ENCODE measurements at places on chromosomes 3 and 15.
A peak's percentile ranks its signal among the peaks of the same experiment; 100 is the strongest.

DNA sequence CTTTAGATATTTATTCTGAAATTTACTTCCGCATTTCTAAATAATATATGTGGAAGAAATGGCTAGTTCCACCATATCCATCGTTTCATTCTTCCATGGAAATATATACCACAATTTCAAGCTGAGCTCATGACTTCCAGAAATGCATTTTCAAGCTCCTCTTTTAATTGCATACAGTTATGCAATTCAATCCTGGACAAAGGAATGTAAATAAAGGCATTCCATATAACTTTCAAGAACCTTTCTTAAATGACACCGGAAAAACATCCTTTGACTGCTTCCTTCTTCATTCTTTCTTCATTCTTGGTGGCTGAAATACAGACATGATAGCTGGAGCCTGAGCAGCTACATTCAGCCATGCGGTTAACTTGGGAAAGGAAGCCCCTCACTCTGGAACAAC is 185.2 kb upstream of the GADL1 start:
- DNase-seq = no peak

DNA sequence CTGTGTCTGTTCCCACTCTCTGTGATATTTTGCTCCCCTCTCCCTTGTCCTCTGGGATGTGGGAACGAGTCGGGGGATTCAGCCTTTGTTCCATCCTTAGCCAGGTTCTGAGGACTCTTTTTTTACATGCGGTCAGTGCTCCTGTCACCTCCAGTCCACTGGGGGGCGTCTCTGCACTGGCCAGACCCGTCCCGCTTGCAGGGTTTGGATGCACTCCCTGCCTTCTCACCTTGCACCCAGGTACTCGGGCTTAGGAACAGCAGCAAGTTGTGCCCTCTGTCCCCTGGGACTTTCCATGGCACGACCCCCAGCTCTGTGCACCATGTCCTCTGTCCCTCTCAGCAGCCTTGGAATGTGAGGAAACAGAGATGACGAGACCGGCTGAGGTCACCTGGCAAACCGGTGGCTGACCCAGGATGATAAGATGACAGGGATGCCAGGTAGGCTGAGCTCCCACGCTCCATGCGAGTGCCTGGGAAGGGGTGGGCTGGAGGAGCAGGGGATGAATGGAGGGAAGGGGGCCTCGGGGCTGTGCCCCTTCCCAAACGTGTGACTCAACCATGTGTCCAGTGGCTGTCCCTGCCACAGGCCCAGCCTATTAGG is 27.3 kb upstream of the FGD5 start:
- peak; percentile 68 for DNase-seq

- no peak for DNase-seq
Measured at GRCh38 chr15:28111543-28111942, 12.4 kb upstream of the OCA2 start.

DNA sequence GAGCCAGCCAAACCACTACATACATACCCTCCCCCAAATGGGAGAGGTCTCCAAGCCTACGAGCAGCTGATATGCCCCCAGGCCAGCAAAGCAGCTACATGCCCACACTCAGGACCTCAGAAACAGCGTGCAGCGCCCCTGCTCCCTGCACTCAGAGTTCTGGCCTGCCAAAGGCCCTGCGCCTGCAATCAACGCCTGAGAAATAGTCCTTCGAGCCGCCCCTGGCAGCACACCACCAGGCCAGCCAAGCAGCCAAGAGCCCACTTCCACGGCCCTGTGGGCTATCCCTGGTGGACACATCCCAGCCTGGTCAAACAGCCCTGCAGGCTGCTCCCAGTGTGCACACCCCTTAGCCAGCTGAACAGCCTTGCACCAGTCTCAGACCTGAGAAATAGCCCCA is 139.1 kb downstream of the DMXL2 start:
- DNase-seq = no peak

DNA sequence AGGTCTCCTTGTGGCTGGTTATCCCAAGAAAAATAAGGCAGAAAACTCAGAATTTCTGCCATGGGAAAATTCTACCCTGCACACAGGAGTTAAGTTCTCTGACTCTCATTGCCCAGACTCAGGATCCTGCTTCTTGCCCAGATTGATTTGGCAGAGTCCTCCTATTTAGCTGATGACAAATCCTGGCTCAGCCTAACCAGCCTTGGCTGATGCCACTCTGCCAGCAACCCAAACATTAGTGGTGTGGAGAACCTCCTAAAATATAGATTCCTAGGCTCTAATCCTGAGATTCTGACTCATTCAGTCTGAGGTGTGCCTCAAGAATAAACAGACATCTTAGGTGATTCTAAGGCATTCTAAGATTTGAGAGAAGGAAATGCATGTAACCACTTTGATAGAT is 60.5 kb upstream of the ACTC1 start:
- DNase-seq = no peak

GRCh38 chr15:48855501-48856440 is 22.2 kb upstream of the EID1 start:
- DNase-seq = peak; percentile 29

DNA sequence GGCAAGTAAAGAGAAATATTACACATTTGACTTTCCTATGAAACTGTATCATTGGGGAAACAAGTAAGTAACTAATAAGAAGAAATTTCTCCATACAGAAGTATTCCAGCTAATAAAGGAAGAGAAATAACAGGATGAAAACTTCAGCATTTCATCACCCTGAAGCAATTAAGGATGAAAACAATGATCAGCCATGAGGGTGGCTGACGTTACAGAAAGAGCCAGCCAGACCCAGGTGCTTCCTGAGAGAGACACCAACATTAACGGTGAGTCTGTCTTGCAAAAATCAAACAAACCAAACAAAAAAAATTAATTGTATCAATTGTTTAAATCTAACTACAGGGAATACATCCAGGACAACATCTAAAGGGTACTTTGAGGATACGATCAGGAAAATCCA is 190.0 kb downstream of the ARRDC4 start:
- DNase-seq = no peak

DNA sequence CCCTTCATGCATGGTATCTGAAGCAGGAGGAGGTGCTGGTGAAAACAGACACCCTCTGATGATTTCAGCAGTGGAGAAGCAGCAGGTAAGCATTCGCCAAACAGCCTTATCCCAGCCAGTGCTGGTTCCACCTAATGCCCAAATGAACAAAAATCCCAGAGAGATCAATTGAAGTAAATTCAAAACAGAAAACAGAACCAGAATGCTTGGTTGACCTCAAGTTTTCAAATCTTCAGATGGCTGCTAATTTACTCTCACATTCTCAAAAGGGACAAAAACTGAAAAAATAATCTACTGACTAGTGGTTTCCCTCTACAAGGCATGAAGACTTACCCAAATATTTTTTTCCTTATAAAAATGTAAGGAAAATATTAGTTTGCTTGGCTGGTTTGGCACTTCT is 87.0 kb upstream of the MYO5C start:
- no peak for DNase-seq

- DNase-seq = peak; percentile 33
Measured at GRCh38 chr3:170961616-170962400, 53.4 kb upstream of the EIF5A2 start.

DNA sequence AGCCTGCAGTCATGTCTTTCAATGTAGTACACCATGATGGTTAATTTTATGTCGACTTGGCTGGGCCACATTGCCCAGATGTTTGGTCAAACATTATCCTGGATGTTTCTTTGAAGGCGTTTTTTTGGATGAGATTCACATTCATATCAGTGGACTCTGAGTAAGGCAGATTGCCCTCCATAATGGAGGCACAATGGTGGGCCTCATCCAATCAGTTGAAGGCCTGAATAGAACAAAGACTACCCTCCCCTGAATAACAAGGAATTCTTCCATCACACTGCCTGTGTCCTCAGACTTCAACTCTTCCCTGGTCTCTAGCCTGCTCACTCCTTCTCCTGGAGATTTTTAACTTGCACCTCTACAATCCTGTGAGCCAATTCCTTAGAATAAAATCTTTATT is 83.8 kb upstream of the CHL1 start:
- no peak for DNase-seq

DNA sequence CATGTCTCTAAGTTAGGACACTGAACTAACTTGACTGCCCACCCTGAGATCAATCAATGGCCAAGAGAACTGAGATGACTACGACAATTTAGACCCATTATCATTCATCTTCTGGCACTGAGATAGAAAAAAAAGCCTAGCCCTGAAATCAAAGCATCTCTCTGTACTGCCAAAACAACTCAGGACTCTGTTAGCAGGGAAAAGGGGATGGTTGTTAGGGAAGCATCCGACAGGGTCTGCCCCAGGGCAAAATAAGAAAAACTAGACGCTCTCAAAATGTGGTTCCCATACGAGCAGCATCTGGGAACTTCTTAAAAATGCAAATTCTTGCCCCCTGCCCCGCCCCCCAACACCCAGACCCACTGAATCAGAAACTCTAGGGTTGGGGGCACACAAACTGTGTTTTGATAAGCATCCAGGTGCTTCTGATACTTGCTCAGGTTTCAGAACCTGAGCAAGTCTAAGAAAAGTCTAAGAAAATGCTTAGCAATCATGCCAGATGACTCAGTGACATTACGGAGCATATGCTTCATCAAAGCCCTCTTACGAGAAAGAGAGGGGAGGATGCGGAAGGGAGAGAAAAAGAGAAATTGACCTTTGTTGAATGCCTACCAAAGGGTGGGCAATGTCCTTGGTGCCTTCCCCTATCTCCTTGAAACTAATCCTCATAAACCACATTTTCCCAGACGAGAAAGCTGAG is 172.8 kb upstream of the HES1 start:
- no peak for DNase-seq

GRCh38 chr15:94231723-94232468 is 535 bp downstream of the MCTP2 start:
- peak; percentile 42 for DNase-seq

DNA sequence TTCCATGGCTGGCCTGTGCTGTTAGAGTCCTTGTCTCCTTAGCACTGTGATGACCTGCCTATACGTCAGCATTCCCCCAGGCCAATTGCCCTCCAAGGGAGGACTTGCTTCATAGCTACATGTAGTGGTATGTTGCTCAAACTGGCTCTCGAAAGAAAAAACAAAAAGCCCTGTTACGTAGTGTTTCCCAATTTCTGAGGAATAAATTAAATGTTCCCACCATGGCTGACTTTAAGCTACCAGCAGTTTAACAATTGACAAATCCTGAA is 54.6 kb downstream of the WNT7A start:
- no peak for DNase-seq

DNA sequence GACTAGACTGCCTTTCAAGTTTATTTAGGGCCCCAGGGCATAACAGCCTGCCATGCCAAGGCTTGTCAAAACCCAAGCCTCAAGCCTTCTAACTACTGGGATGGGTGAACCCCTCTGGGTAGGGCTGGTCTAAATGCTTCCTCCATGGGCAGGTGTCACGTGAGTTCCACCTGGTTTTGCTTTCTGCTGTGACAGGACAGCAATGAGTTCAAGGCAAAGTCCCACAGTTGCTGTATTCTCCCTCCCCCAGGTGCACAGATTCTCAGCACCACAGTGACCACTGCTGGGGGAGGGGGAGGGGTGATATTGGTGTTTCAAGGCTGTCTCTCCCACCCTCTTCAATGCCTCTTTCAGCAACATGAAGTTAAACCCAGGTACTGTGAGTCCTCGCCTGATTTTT is 46.9 kb upstream of the UBE2Q2 start:
- DNase-seq = no peak

GRCh38 chr3:69741032-69741767 is 1.9 kb downstream of the MITF start:
- no peak for DNase-seq

- no peak for DNase-seq
Measured at GRCh38 chr3:126582311-126582710, 23.6 kb upstream of the C3orf22 start.

DNA sequence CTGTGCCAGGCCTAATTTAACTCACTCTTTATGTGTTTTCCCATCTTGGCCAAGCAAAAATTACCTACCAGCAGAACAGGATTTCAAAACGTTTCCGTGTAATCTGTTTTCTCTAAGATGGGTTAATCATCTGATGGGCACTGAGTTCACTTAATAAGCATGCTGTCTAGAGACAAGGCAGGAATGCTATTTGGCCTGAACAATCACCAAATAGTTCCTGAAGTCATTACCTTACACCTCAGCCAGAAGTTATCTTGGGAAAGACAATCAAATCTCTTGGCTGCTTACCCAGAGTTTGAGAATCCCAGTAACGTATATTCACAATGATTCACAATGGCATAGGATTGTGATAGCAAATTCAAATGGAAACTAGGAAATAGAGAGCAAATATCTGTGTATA is 779.1 kb downstream of the CADM2 start:
- DNase-seq = no peak

DNA sequence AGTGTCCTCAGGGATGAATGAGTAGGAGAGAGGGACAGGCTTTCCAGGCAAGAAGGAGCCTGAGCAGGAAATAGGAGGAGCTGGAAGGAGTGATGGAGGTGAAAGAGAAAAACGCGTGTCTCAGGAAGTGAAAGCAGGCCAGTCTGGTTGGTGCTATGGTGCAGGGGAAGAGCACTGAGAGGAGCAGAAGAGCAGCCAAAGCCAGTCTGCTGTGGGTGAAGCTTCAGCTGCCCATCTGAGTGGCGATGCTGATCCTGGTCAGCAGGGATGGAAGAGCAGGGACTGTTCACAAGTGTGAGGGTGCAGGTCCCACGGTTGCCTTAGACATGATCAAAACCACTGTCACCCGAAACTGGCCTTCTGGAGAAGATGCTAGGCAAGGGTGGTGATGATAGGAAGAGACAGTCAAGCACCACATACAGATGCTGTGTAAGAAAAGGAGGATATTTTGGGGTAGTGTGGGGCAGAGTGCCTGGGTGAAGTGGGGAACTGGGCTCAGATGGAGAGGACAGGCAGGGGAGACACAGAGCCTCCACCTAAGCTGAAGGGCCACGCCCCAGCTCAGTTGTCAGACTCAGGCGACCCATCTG is 5.5 kb upstream of the KY start:
- no peak for DNase-seq

DNA sequence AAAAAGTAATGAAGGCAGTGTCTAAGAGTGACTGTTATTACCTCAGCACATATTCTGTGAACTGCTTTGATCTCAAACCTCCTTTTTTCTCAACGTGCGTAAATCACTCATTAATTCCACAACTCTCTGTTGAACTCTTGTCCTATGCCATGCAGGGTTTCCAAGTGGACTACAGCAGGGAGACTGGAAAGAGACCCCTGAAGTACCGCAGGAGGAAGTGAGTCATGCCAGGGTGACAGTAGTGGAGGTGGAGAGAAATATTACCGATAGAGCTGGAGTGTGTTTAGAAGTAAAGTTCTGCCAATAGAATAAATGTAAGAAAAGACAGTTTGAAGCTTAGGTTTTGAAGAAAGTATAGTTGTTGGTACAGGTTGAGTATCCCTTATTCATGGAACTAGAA is 908.9 kb downstream of the ROBO1 start:
- DNase-seq = no peak

DNA sequence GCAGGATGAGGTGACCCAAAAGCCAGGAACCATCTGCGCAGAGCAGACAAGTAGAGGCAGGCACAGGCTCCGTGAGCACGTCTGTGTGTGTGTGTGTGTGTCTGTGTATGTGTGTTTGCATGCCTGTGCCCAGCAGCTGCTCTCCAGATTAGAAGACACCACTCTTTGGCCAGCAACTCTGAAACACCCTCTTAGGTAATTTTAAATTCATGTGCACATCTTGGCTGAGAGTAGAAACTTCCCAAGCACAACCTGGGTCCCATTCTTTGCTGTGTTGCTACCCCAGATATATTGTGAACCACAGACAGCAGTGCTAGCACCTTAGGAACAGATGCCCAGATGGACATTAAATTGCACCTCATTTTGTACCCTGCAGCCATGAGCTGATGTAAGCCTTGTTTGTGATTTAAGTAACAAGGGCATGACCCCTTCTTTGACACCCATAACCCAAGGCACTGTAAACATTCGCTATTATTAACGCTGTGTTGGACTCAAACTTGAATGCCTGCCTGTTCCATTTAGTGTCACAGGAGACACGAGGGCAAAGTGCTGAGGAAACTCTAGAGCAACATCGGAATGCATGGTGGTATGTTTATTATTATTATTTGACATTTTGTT is at the start of gene FILIP1L:
Gene FILIP1L, minus strand, starts transcription at position 89 of the 618 bp plus-strand sequence.
- DNase-seq = no peak
